Pulmonary artery endothelial cell (primary cell): ENCODE measurements at places on chromosomes 3 and 15. TPM values are rescaled to one million over a fixed set of nuclear protein-coding genes. Genes with fewer than 3 reads are reported as not detected.

Gene RLBP1
- not detected in 2 replicates for total RNA-seq

Gene ROPN1
- total RNA-seq = not detected in 2 replicates

Gene TMEM212
- total RNA-seq = not detected in 2 replicates

Gene CLCN2
- total RNA-seq = 2.2 and 2.6 TPM in 2 replicates

Gene IGSF10
- total RNA-seq = not detected in 2 replicates

Gene PKM
- 1,195 and 1,480 TPM in 2 replicates for total RNA-seq
